ENCODE measurements at places on chromosomes 2 and 18. TPM values are rescaled to one million over a fixed set of nuclear protein-coding genes. Genes with fewer than 3 reads are reported as not detected.

DNA sequence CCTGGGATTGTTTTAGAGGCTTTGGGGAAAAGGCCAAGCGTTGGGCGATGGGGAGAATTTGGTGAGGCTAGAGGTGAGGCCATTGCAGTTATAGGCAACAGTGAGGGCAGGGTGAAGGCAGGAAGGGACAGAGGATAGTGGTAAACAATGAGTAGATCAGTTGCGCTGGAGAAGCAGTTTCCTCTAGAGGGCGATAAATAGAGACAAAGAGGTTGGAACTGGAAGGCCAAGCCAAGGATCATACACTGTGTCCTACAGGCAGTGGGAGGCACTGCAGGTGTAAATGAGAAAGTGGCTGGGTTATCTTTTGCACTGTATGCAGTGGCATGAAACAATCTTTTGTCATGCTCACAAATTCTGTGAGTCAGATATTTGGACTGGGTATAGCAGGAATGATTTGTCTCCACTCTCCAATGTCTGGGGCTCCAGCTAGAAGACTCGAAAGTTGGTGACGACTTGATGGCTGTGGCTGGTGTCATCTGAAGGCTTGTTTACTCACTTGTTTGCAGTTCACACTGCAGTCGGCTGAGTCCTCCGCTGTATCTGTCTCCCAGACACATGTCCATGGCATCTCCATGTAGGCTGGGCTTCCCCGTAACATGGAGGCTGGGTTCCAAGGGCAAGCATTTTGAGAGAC is 82.1 kb downstream of the TNP1 start:
- DNase-seq: no peak

GRCh38 chr2:117983040-117983439 is 30.8 kb downstream of the CCDC93 start:
- no peak for DNase-seq

DNA sequence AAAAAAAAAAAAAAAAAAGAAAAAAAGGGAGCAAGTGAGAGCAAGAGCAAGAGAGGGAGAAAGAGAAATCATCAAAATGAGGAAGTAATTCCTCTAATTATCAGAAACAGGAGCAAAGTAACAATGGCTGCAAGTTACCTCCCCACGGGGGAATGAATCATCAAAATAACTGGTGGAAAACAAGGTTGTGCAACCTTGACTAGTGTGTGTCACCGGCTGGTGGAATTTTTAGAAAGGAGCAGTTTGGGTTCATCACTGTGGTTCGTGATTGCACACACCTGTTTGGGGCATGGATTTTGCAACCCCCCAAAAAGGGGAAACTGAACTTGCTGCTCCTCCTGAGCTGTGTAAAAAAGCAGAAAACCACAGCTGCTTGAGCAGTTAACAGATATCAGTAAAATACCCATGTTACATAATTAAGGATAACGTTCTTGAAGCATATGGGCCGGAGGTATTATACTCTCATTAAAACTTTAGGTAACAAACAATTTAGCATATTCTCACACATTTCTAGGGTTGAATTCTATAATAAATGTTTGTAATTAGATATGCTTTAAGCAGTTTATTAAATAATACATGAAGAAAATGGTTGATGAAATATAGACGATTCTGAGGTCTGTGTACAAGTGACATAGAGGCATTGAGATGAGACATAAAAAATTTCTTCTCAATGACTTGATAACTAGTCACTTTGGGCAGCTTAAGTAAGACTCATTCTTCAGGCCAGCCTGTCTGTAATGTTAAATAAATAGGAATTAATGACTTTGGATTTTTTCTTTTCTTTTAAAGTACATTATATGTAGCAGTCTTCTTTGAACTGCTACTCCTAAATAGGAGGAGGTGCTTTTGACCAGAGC is 184.2 kb upstream of the ZEB2 start:
- no peak for DNase-seq

DNA sequence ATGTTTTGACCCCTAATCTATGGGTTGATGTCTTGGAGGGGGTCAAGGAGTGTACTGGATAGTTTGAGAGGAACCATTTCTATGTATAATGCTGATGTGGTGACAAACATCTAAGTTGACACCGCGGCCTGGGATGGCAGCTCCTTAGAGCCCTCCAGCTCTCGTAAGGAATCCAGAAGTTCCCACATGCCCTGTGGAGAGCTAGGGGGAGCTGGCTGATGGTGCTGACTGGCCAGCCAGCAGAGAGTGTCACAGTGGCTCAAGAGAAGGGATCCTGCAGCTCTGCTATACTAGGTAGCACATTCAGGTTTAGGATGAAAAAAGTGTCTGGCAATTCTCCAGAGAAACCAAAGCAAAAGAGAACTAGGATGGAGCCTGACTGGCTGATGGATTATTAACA is 842.2 kb upstream of the VRK2 start:
- no peak for DNase-seq

- DNase-seq: no peak
These were observed 117.6 kb downstream of the FAM124B start for GRCh38 chr2:224284134-224284946.

DNA sequence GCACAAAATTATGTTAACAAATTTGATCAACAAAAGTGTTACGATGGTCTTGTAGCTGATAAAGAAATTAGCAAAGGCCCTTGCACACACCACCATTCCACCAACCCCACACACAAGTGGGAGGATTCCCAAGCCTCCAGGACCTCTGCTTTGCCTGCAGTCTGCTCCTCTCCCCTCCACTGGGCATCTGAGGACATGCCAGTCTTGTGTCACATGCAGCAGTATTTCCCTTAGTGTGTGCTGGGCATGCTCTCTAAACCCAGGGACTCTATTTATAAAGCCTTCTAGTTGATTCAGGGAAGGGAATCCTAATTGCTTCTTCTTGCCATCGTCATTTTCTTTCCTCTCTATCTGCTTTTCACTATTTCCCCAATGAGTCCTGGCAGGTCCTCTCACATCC is 53.3 kb downstream of the KCTD18 start:
- no peak for DNase-seq

GRCh38 chr2:41718705-41719104 is 329.1 kb upstream of the PKDCC start:
- no peak for DNase-seq

- DNase-seq: no peak
These were observed 120.1 kb downstream of the LRP1B start for GRCh38 chr2:142010477-142011270.

- no peak for DNase-seq
These were observed 30.1 kb upstream of the TXNDC2 start for GRCh38 chr18:9855681-9856080.

GRCh38 chr2:108947271-108947907 is 41.6 kb downstream of the EDAR start:
- no peak for DNase-seq

DNA sequence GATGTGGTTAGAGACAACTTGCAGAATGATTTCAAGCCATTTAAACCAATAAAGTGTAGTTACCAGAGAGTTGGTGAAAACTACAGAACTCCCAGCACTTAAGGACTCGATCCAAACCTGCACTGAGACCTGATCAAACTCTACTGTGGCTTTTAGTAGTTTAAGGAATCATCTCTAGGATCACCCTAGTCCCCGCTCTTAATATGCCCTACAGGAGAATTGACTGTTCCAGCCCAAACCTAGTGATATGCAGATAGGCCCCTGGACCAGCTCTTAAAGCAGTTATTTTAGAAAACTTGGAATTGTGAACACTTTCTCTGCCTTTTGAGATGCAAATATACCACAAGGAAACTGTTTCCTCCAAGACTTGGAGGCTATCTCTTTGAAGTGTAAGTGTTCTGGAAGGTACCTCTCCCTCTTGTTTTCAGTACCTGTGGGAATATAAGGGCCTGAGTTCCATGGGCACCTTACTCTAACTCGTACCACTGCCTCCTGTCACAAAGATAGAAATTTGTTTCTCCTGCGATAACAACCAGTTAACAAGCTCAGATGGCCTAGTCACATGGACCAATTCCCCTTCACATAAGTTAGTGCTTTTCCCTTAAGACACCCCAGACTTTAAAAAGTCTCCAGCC is 1367.2 kb upstream of the SLC39A10 start:
- DNase-seq: no peak

GRCh38 chr2:85199698-85200097 is 66.5 kb downstream of the TCF7L1 start:
- no peak for DNase-seq

GRCh38 chr2:68692511-68692910 is 42.1 kb upstream of the ARHGAP25 start:
- DNase-seq: no peak

- DNase-seq: no peak
These were observed 133.5 kb downstream of the RPIA start for GRCh38 chr2:88824951-88825350.

- no peak for DNase-seq
These were observed 3.1 kb downstream of the CXCR2 start for GRCh38 chr2:218128781-218129457.

The CHST9 gene
- total RNA-seq: not detected

The GNLY gene
- total RNA-seq: 8.0 TPM

The SULT1C4 gene
- 4.2 TPM for total RNA-seq

Measured in aorta (tissue), 5 donors.